Lung microvascular endothelial cell (primary cell): ENCODE measurements at places on chromosomes 1 and 21. TPM values are rescaled to one million over a fixed set of nuclear protein-coding genes. Genes with fewer than 3 reads are reported as not detected.

DNA sequence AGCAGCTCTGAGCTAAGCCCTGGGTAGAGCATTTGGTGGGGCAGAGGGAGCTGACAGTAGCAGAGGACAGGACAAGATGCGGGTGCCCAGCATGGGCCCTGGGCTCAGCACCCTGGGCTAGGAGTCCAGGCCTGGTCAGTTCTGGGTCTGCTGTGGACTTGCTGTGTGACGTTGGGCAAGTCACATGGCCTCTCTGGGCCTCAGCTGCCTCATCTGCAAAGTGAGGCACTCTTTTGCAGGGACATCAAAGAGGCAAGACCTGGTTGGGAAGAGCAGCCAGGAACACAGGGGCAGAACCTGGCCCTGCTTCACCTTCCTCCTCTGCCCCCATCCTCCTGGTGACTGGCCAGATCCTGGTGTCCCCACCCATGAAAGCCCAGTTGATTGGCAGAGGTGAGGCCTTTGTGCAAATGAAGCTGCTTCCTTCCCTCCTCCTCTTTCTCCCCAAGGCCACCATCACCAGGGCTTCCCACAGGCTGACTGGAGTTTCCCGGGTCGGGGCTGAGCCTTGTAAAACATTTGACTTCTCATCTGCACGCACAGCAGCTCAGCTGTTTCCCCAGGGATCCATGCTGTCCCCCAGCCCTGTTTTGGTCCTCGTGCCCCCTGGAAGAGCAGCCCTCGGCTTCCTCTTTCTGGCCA lies 350.5 kb downstream of the MATN1 start:
- no peak for DNase-seq

- peak; percentile 87 for DNase-seq
Measured at GRCh38 chr1:37477198-37477931, 3.0 kb downstream of the ZC3H12A start.

Gene S100A12
- not detected in 2 replicates for total RNA-seq

GRCh38 chr1:229368347-229368746 lies 25.5 kb upstream of the CCSAP start:
- DNase-seq: no peak

DNA sequence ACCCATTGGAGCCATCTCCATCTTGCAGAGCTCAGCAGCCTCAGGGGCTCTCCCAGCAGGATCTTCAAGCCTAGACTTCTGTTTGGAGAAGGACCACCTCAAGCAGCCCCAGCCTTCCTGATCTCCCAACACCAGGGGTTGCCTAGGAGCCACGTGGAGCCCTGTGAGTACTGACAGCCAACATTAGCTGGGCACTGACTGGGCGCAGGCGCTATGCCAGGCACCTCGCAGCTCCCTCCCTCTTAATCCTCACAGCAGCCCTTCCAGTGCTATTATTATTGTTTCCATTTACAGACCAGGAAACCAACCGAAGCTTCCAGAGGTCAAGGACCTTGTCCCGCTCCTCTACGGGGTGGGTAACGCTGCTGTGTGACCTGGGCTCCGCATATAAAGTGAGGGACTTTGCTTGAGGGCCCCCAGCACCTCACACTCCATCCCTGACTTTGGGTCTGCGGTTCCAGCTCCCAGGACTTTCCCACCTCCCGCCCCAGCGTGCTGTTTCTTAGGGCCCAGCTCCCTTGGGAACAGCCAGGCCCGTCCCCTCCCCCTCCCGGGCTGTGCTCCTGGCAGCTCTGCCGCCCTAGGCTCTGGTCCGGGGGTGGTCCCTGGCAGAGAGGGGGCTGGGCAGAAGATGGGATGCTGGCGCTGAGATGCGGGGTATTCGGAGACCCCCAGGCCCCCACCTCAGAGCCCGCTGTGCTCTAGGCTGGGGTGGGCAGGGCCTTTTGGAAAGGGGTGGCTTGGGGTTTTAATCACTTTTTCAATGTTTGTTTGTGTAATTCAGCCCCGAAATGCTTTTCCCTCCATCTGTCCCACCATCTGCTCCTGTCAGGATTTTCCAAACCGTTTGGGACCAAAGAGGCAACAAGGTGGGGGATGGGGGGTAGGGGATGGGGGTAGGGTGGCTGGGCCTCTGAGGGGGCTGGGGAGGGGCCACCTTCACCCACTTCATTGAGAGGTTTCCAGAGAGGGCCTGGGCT lies 4.1 kb upstream of the HPCA start:
- no peak for DNase-seq

Gene MYCBP
- 6.0 and 6.3 TPM in 2 replicates for total RNA-seq

Gene C1orf56
- 0.79 and 0.87 TPM in 2 replicates for total RNA-seq

Gene TFF1
- total RNA-seq: not detected in 2 replicates

Gene OR6N1
- total RNA-seq: not detected in 2 replicates

DNA sequence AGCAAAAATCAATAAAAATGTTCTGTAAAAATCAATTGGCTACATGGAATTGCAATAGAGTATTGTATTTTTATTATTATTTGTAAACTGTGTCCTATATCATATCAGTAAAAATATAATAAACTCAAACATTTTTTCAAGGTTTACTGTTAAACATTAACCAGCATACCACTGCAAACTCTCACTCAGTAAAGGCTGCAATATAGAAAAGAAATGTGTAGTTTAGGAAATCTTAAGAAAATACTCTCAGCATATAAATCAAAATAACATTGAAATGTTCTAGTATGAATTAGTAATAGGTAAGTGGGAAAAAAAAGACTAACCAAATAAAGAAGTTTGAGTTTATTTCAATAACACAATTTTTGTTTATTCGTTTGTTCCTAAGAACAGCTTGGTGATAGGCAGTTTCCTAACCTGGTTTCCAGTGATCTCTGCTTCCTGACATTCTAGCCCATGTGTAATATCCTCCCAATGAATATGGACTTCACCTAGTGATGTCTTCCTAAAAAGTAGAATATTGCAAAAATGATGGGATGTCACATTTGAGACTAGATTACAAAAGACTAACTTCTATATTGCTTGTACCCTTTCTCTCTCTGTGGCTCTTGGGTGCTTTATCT lies 870.1 kb downstream of the BRINP3 start:
- DNase-seq: no peak

Gene GCLM
- total RNA-seq: 7.5 and 9.8 TPM in 2 replicates

GRCh38 chr1:226123591-226124471 lies 61.3 kb downstream of the H3-3A start:
- no peak for DNase-seq

Gene ILDR2
- not detected in 2 replicates for total RNA-seq

Gene TMEM269
- total RNA-seq: not detected in 2 replicates

DNA sequence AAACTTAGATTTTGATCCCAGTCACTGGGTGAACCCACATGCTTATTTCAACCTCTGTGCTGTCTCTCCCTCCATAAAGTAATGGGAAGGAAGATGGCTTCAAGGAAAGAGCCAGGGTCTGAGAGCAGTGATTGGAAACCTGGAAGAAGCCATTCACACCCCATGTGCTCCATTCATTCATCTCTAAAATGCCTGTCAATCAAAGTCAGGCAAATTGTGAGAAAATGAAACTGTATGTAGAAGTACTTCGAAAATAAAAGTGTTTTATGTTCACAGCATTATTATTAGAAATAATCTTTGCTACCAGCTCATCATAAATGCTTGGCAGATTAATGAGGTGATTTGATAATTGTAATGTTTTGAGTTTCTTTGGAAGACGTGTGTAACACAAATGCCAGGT lies 61.0 kb downstream of the ACP6 start:
- no peak for DNase-seq

GRCh38 chr1:12081648-12082396 lies 18.7 kb downstream of the TNFRSF8 start:
- DNase-seq: no peak

Gene KCND3
- 0.20 and 0.44 TPM in 2 replicates for total RNA-seq

Gene S100A14
- 0.20 TPM in 1 of 2 replicates, not detected in the other for total RNA-seq

Gene MYOM3
- total RNA-seq: under 0.01 TPM in 1 of 2 replicates, not detected in the other

Gene COL9A2
- 0.22 and 0.79 TPM in 2 replicates for total RNA-seq

GRCh38 chr1:165737196-165737595 lies 31.5 kb downstream of the TMCO1 start:
- no peak for DNase-seq

DNA sequence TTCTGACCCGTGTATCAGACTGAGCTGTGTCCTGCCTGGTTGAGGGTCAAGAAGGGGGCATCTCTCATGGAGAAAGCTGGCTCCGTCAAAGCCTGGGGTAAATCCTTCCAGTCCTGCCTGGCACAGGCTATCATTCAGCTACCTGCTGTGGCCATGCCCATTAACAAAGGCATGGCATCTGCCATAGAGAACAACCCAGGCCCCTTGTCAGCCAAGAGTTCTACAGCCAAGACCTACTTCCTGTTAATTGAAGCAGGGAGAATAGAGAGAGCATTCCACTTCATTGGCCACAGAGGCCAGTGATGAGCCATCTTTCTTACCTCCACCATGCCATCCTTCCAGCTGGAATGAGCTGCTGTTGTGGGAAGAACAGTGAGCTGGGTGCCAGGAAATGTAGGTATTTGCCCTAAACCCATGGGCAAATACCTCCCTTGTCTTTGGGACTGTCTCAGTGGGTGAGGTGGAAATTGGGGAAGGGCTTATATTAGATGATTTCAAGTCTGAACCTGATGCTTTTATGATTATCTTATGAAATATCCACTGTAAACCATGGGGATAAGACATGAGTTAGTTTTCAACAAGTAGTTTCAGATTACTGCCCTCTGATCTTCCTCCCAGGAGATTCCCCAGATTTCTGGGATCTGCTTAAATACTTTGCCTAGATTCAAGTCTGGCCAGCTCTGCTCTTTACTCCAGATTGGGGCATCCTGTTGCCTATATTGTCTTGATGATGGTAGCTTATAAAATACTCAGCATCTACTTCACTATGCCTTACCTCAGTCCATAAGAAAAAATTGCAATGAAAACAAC lies 11.2 kb upstream of the KCNQ4 start:
- DNase-seq: no peak

Gene CFAP141
- total RNA-seq: not detected in 2 replicates

DNA sequence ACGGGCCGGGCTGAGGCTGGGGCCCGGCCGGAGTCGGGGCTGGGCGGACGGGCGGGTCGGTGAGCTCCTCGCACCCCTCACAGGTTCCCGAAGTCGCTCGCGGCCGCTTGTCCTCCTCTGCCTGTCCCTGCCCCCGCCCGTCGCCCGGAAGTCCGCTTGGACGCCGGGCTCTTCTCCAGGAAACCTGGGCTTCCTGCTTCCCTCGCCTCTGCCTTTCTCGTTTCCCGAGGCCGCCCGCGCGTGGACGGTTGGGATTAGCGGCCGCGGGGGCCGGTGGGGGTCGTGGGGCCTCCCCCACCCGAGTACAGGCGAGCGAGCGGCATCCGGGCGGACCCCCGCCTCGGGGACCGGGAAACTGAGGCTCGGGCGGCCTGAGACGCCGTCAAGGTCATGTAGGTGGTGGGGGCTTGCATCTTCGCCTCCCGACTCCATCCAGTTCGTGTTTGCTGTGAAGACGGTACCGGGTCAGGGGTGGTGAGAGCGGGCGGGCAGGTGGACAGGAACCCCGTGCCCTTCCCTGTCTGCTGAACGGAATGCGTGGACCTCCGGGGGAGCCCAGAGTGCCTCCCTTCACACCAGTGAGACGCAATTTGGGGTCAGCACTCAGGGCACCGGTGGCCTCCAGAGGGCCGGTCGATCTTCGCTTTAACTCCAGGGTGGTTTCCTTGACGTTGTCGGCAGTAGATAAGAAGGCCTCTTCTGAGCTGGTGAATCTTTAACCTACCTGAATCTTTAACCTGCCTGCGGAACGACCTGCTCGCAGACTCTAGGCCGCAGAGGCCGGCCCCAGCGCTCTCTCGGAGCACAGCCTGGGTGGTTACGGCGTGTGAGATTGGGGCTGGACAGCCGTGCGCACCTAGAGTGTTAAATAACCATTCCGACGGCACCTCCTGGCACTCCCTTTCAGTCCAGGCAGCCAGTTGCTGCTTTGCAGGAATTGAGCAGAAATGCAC lies 686 bp downstream of the ARF1 start:
- peak; percentile 62 for DNase-seq

DNA sequence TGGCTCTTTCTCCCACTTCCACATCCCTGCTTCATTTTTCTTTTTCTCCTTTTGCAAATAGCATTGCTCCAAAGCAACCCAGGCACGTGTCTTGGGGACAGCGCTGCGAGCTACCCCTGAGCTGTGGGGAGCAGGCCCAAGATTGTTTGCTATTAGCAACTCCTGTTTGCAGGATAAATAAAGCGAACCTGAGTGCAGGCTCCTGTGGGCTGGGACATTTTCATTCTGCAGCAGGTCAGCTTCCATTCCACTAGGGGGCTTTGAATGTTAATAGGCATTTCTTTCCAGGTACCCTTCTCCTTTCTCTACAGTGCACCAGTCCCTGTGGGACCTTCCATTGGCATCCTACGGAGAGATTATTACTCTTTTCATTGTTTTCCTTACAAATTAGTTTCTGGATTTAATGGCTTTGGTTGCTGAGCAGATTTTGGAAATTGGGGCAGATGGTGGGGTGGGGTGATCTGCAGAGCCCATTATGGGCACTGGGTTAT lies 54.0 kb downstream of the OLFML3 start:
- DNase-seq: peak; percentile 24

Gene SERTAD4
- under 0.01 and 0.22 TPM in 2 replicates for total RNA-seq

Gene SELP
- 1.2 and 3.3 TPM in 2 replicates for total RNA-seq
